Erythroblast (primary cell): ENCODE measurements at places on chromosomes 5 and 9.

GRCh38 chr5:100900142-100900795 lies 2.8 kb downstream of the ST8SIA4 start:
- DNase-seq: peak; percentile 61

- DNase-seq: no peak
Observed at GRCh38 chr5:32754284-32754683, 43.2 kb downstream of the NPR3 start.

DNA sequence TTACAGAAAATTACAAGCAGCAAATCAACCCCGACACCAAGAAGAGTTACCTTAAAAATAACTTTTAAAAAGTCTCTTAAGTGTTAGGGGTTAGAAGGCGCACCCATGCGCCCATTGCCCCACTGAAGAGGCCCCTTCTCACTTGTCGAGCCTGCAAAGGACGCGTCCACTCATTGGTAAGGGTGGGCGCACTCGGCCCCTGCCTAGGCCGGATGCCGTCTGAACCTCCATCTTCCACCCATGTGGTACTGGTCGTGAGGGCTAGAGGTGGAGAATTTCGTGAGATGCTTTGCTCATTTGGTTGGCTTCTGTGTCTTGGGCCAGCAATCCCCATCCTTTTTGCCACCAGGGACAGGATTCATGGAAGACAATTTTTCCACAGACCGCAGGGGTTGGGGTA lies 27.5 kb upstream of the LRRC14B start:
- no peak for DNase-seq

GRCh38 chr5:17893026-17893635 lies 258.9 kb downstream of the TAF11L14 start:
- DNase-seq: no peak

DNA sequence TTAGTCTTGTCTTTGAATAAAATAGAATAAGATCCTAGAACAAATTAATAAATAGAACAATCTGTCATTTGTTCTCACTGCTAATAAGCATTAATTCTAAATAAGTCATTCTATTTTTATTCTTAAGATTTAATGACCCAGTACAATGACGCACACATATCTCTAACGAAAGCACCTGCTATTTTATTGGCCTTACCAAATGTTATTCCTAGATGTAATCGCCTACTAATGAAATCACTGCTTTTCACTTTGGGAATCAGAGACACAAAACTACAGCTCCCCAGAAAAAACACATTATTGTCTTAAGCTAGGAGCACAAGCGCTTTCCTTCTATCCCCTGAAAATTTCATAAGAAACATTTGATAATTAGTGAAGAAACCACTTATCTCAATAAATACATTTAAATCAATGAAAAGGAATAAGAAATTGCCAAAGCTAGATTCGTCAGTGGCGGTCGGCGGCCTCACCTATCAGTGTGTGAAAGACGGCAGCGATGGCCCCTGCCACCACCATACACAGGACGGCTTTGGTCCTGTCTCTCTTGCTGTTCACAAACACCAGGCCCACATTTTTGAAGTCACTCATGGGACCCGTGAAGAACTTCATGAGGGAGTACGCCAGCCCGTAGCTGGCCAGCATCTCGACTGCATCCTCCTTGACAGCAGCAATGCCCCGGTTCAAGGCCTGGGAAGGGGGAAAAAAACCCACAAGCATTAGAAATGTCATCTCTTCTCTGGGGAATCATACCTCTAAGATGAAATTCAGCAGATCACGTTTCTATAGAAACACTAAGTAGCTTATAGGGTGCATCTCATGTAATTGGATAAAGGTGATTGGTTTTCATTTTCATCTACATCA lies 102.8 kb downstream of the ANKH start:
- DNase-seq: no peak

DNA sequence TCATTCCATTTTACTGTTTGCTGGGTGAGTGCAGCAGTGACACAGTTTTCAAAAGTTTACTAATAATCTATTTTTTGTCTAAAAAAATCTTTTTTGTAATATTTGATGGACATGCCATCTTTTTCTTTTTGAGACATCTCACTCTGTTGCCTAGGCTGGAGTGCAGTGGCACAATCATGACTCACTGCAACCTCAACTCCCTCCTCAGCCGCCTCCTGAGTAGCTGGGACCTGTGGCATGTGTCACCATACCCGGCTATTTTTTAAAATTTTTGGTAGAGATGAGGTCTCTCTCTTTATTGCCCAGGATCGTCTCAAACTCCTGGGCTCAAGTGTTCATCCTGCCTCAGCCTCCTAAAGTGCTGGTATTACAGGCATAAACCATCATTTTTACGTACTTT lies 86.0 kb downstream of the KDM4C start:
- DNase-seq: no peak

GRCh38 chr9:135198586-135199285 lies 111.3 kb downstream of the OLFM1 start:
- no peak for DNase-seq

GRCh38 chr9:93810028-93810971 lies 144.9 kb downstream of the BARX1 start:
- no peak for DNase-seq

DNA sequence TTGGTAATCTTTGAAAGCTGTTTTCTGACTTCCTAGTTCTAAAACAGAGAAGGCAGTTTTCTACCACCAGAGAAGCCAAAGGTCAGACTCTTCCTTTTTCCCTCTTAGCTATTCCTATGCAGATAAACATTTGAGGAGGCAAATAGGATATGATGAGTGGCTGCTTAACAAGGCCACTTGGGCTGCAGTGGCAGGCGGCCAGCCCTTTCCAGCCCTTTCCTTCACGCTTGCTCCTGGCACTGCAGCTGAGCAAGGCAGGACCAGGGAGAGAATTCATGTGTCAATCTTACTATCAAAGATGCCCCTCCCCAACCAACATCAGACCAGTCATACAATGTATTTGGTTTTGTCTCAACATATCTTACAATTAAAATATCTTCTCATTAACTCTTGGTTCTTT lies 36.8 kb upstream of the RNF38 start:
- DNase-seq: no peak

- DNase-seq: no peak
Observed at GRCh38 chr5:56659971-56660370, 155.4 kb upstream of the MAP3K1 start.

DNA sequence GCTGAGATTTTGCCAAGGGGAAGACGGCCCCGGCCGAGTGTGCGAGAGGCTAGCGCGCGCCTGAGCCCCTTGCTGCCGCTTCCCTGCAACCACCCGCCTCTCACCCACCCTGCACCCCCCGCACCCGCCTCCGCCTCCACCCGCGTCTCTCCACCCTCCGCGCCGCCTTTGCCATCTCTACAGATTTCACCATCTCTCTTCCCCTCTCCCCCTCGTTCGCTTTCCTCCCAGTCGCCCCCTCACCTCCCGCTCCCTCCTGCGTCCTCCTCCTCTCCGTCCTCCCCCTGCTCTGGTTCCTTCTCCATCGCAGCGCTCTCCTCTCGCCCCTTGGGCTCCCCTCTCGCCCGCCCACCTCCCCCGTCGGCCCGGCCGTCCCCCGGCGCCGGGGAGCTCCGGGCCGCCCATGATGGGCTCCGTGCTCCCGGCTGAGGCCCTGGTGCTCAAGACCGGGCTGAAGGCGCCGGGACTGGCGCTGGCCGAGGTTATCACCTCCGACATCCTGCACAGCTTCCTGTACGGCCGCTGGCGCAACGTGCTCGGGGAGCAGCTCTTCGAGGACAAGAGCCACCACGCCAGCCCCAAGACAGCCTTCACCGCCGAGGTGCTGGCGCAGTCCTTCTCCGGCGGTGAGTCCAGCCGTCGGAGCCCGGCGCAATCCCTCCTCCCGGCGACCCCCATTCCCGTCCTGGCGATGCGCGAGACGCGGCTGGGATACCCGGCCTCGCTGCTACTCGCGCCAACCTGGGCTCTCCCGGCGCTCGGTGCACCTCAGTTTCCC lies at the start of gene PRDM12:
TSS of gene PRDM12 (plus strand) at position 344 of the 778 bp plus-strand sequence. CDS start at position 404, 60 bp downstream.
- DNase-seq: no peak

DNA sequence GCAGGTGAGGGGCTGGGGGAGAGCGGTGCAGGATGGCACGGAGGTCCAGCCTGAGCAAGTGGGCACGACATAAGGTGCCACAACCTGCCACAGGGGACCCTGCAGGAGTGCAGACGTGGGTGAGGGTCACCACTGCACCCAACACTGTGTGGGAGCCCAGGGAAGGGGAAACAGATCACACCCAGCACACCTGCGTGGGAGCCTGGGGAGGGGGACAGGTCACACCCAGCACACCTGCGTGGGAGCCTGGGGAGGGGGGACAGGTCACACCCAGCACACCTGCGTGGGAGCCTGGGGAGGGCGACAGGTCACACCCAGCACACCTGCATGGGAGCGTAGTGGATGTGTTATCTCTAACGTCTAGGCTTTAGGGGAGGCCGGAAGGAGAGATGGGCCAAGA lies 47.4 kb upstream of the CLPTM1L start:
- no peak for DNase-seq

GRCh38 chr9:1875921-1876448 lies 139.2 kb upstream of the SMARCA2 start:
- DNase-seq: no peak

DNA sequence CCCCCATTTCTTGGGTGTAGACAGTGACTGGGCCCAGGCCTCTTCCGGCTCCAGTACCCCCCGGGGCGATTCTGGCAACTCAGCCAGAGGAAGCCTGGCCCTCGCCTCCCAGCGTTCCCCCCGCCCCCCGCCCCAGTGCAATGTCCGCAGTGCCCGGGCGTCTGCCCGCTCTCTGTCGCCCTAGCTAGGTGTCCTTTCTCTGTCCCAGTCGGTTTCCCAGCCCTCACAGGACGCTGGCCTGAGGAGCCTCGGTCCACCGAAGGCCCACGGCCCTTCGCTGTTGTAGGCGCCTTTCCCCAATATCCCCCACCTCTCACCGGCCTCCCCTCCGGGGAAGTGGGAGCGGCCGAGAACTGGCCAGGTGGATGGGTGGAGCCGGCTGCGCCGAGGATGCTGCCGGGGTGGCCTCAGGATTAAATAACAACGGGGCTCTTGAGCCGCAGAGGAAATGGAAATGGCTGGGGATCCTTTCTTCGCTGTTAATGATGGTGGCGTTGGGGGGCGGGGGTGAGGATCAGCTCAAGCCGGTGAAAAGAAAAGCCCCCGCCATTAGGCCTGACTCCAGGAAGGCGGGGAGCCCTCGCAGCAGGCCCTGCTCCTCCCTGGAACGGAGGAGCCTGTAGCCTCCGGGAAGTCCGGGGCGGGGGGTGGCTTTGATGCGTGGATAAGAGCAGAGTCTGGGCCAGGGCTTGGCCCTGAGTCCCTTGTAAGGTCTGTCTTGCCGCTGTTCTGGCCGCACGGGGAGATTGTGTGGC lies 1.1 kb upstream of the SPRY4 start:
- peak; percentile 9 for DNase-seq

- DNase-seq: no peak
Observed at GRCh38 chr9:89436963-89437625, 60.8 kb downstream of the SEMA4D start.

- peak; percentile 56 for DNase-seq
Observed at GRCh38 chr9:128081056-128081455, 13.0 kb downstream of the SLC25A25 start.

DNA sequence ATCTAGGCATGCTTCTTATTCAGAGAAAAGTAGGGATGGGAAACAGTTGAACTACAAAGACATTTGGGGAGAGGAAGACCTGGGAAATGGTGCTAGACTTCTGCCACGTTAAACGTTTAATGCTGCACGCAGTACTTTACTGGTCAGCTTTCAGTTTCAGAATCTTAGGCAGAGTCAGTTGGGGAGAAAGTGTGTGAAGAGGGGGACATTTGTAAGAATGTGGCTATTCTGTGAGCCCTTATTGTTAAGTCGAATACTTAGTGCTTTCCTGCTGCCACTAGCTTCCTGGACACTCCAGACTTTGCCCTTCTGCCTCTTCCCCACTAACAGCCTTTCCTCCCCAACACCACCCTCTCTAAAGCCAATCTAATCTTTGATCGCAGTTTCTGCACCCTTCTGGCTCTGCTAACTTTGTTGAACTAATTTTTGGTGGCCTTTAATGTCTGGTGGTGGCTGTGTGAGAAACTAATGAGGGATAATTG lies 6.1 kb downstream of the CYSTM1 start:
- DNase-seq: peak; percentile 44

DNA sequence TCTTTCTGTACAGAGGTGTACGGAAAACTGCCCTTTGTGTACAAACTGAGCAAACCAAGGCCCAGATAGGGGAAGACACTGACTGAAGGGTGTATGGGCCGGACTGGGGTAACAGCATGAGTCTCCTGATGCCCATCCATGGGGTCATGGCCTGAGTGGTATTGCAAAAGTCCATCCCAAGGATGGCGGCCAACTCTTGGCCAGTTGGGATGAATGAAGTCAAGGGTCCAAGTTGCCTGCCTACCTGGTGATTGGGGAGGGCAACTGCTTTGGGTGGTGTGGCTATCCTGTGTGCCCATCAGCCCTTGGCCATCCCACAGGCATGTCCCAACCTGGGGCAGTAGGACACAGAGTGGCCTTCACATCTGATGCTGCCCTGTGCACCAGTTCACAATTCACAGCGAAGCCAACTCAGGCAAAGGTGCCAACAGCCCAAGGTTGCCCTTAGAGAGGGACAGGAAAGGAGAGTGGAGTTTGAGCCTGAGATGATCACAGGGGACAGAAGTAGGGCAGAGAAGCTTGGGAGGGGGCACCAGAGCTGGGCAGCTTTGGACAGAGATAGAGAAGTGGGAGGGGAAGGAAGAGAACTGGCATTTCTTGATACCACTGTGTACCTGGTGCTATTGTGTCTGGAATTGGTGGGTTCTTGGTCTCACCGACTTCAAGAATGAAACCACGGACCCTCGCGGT lies 46.6 kb downstream of the COL15A1 start:
- no peak for DNase-seq

DNA sequence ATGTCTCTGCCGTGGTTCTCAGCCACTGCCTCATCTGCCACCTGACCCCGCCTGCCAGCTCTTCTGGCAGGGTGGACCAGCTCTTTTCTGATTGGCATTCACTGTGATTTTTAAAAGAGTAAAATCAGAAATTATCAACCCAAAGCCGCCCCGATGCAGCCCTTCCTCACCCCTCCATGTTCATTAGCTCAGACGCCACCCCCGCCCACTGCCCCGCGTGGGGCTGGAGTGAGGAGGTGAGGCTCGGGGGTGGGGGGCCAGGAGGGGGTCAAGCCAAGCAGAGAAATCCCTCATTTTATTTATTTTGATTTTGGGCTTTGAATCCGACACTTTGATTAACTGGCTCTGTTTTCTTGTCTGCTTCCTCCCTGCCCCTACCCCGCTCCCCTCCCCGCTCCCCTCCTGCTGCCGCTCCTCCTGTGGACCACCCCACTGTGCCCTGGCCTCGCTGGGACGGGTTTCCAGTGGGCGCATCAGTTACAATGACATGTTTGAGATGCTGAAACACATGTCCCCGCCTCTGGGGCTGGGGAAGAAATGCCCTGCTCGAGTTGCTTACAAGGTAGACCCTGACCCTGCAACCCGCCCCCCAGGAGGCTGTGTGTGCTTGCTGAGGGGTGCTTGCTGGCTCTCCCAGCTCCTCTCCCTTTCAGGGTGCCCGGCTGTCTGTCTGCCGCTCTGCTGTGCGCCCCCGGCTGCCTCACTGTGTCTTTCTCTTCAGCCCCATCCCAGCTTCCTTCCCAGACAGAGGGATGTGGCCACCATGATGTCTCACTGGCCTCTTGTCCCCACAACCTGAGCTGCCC lies 224.9 kb downstream of the CACNA1B start:
- DNase-seq: no peak

- no peak for DNase-seq
Observed at GRCh38 chr9:117672369-117672768, 31.8 kb upstream of the TLR4 start.
